Smooth muscle cell of the pulmonary artery (primary cell): ENCODE measurements at places on chromosomes 6 and 20. TPM values are rescaled to one million over a fixed set of nuclear protein-coding genes. Genes with fewer than 3 reads are reported as not detected.

Gene DEF6
- total RNA-seq, result 0.59 and 1.7 TPM in 2 replicates

Gene IYD
- total RNA-seq, result under 0.01 TPM in 1 of 2 replicates, not detected in the other

Gene PSORS1C1
- total RNA-seq, result 2.0 and 3.6 TPM in 2 replicates

Gene SPTLC3
- 3.8 and 3.9 TPM in 2 replicates for total RNA-seq

Gene PIGU
- total RNA-seq, result 7.2 and 8.5 TPM in 2 replicates

Gene SLC22A7
- total RNA-seq, result not detected in 2 replicates

Gene RAET1L
- total RNA-seq, result not detected in 2 replicates

Gene PRPH2
- 0.50 and 0.91 TPM in 2 replicates for total RNA-seq

Gene TTK
- 2.5 and 7.7 TPM in 2 replicates for total RNA-seq

Gene RTF2
- 71.4 and 74.5 TPM in 2 replicates for total RNA-seq

Gene BCAS4
- 13.5 and 19.5 TPM in 2 replicates for total RNA-seq

Gene HUS1B
- total RNA-seq, result 1.2 and 1.3 TPM in 2 replicates

Gene PREX1
- total RNA-seq, result 20.5 and 32.2 TPM in 2 replicates

Gene EYA2
- total RNA-seq, result 0.03 and 0.07 TPM in 2 replicates
